ENCODE measurements at places on chromosomes 3 and 15. TPM values are rescaled to one million over a fixed set of nuclear protein-coding genes. Genes with fewer than 3 reads are reported as not detected.
A peak's percentile ranks its signal among the peaks of the same experiment; 100 is the strongest.

CCDC80 gene
- 101 TPM for polyA plus RNA-seq

DNA sequence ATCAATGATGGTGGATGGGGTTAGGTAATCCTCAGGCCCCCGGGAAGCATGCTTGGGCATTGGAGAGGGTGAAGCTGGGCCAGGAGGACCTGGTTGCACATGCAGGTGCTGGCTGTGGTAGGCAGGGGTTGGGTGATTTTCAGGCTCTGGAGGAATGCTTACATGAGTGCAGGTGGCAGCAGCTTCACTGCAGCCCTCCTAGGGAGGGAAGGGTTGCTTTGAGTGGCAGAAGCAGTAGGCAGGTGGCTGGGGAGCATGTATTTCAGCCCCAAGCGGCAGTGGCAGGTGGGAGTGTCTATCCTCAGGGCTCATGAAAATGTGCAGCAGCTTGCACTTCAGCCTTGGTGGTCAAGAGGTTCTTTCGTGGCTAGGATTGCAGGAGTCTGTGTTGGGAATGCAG lies 230.0 kb upstream of the CTNNB1 start:
- H3K4me3 ChIP-seq = no peak overlapping the region
- peaks cover 9% of the 10 kb centered on the region for H3K4me1 ChIP-seq
- no peaks in the 10 kb centered on the region for H3K27me3 ChIP-seq
- H3K27ac ChIP-seq = no peak overlapping the region

GPR149 gene
- polyA plus RNA-seq = 1.5 TPM

RARB gene
- 11.7 TPM for polyA plus RNA-seq

DNA sequence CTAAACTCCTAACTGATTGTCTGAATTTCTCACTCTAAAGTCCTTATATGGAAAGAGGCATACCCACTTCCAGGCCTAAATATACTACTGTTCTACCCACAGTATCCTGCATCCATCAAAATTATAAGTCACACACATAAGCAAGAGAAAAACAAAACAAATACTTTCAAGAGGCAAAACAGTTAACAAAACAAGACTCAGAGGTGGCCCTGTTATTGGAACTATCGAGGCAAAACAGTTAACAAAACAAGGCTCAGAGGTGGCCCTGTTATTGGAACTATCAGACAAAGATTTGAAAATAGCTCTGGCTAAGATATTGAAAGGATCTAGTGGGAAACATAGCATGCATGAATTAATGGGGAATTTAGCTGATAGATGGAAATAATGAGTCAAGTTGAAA lies 224.2 kb upstream of the CGNL1 start:
- peaks cover 7% of the 10 kb centered on the region for H3K4me1 ChIP-seq
- no peak overlapping the region for H3K27ac ChIP-seq
- H3K4me3 ChIP-seq = no peak overlapping the region
- H3K27me3 ChIP-seq = no peaks in the 10 kb centered on the region

- H3K27ac ChIP-seq = no peak overlapping the region
- H3K4me3 ChIP-seq = no peak overlapping the region
- H3K36me3 ChIP-seq = peaks cover 6% of the 10 kb centered on the region
- no peaks in the 10 kb centered on the region for H3K27me3 ChIP-seq
These were observed 53.6 kb downstream of the CFAP92 start for GRCh38 chr3:128940252-128940651.

- peaks cover 16% of the 10 kb centered on the region for H3K27me3 ChIP-seq
- H3K27ac ChIP-seq = no peak overlapping the region
- no peaks in the 10 kb centered on the region for H3K36me3 ChIP-seq
- H3K4me1 ChIP-seq = peaks cover 11% of the 10 kb centered on the region
- H3K4me3 ChIP-seq = no peak overlapping the region
- DNase-seq = no peak
These were observed 1.9 kb upstream of the MITF start for GRCh38 chr3:69737392-69737791.

GRCh38 chr3:111717601-111718000 lies 122.5 kb upstream of the ZBED2 start:
- H3K36me3 ChIP-seq = no peaks in the 10 kb centered on the region
- H3K27me3 ChIP-seq = no peaks in the 10 kb centered on the region
- H3K27ac ChIP-seq = no peak overlapping the region

- no peak overlapping the region for H3K4me3 ChIP-seq
- H3K4me1 ChIP-seq = peaks cover 6% of the 10 kb centered on the region
- H3K36me3 ChIP-seq = no peaks in the 10 kb centered on the region
- H3K27me3 ChIP-seq = no peaks in the 10 kb centered on the region
These were observed 2.6 kb downstream of the LIPC start for GRCh38 chr15:58434334-58434875.

UNC45A gene
- 43.6 TPM for polyA plus RNA-seq

GRCh38 chr3:193874512-193874911 lies 261.4 kb upstream of the HES1 start:
- H3K27ac ChIP-seq = no peak overlapping the region
- no peak for DNase-seq
- peaks cover 10% of the 10 kb centered on the region for H3K4me1 ChIP-seq
- no peak overlapping the region for H3K4me3 ChIP-seq
- H3K36me3 ChIP-seq = no peaks in the 10 kb centered on the region

DNA sequence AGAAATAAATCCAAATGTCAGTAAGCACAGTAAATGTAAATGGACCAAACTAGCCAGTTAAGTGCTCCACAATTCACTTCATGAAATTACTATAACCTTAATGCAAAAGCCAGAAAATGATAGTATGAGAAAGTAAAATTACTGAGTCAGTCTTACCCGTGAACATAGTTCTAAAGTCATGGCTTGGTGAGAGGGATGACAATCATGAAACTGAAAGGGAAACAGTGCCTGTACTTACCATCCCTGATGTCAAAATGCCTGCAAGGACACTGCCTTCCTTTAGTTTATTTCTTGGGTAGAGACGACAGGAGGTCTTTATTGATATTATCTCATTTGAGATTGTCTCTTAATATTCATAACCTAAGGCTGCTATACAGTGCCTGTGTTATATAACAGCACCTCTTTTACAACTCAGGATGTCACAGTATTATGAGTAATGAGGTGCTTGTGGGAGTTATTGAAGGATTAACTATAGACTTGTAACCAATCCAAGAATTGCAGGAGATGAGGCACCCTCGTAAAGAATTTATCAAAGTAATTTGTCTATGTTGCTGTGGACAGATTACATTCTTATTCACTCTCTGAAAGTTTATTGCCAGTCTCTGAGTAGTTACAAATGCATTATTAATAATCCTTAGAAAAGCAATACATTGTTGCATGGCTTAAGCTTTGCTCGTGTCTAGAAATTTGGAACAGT lies 142.9 kb upstream of the BFSP2 start:
- no peaks in the 10 kb centered on the region for H3K4me1 ChIP-seq
- no peaks in the 10 kb centered on the region for H3K36me3 ChIP-seq
- no peaks in the 10 kb centered on the region for H3K27me3 ChIP-seq
- DNase-seq = no peak

- no peak overlapping the region for H3K4me3 ChIP-seq
- H3K27me3 ChIP-seq = no peaks in the 10 kb centered on the region
- DNase-seq = no peak
- peaks cover 14% of the 10 kb centered on the region for H3K4me1 ChIP-seq
- H3K27ac ChIP-seq = peak overlapping the region; percentile 44
- no peaks in the 10 kb centered on the region for H3K36me3 ChIP-seq
These were observed 95.8 kb upstream of the CTDSPL start for GRCh38 chr3:37765591-37766488.

GRCh38 chr3:62538691-62539356 lies 165.5 kb upstream of the FEZF2 start:
- no peak for DNase-seq
- H3K36me3 ChIP-seq = no peaks in the 10 kb centered on the region
- H3K27me3 ChIP-seq = no peaks in the 10 kb centered on the region
- no peak overlapping the region for H3K27ac ChIP-seq
- H3K4me3 ChIP-seq = no peak overlapping the region

DNA sequence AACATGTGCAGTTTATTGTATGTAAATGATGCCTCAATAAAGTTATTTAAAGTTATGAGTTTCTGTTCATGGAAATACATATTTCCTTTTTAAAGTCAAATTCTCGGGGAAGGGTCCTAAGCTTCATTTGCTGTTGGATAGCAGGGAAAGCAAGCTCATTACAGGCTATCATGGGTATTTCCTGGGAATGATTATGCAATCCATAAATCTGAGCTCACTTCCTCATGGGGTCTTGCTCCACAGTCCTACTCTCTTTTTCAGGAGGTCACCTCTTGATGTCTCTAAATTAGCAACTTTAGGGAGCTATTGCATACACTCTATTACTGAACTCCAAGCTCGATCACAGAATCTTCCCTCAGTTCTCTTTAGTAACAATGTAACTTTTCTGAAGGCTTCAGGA lies 69.9 kb upstream of the TP63 start:
- H3K27ac ChIP-seq = no peak overlapping the region
- H3K36me3 ChIP-seq = no peaks in the 10 kb centered on the region
- DNase-seq = no peak
- no peaks in the 10 kb centered on the region for H3K4me1 ChIP-seq
- H3K4me3 ChIP-seq = no peak overlapping the region

GPR62 gene
- 2.9 TPM for polyA plus RNA-seq

- H3K27ac ChIP-seq = no peak overlapping the region
- H3K27me3 ChIP-seq = no peaks in the 10 kb centered on the region
These were observed 7.4 kb downstream of the TTLL3 start for GRCh38 chr3:9817436-9817835.

DNA sequence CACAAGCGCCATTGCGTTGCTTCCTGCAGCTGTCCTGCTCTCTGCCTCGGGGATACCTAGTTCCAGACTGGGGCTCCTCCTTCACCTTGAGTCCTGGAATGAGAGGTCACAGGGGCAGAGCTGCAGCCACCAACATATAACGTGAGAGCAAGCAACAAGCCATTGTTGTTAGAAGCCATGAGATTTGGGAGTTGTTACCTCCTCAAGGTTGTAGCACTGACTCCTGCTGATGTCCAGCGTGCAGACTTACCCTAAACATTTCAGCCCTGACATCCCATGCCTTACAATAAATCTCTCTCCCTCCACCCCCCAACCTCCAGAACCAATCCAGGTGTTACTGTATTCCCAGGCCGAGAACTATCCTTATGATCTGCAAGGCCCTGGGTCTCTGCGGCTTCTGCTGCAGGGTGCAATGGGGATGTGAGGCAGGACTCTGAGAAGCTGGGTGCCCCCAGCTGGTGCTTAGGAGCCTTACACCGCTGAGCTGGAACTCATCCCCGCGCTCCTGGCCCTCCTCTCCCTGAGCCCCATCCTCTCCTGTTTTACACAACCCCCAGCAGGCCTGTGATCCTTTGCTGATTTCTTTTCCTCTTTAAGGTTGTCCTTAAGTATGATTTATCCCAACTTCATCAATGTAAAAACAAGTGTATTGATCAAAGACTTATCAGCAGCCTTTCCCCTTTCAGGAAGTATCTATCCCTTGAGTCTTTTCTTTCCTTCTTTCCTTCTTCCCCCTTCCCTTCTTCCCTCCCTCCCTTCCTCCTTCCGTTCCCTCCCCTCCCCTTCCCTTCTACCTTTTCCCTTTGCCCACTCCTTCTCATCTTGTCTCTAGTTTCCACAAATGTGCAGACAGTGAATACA lies 84.2 kb upstream of the ABHD2 start:
- H3K4me3 ChIP-seq = no peak overlapping the region
- no peaks in the 10 kb centered on the region for H3K4me1 ChIP-seq

GRCh38 chr3:113243846-113244245 lies 32.5 kb downstream of the BOC start:
- H3K4me3 ChIP-seq = no peak overlapping the region
- H3K4me1 ChIP-seq = peaks cover 30% of the 10 kb centered on the region
- H3K27ac ChIP-seq = no peak overlapping the region
- no peaks in the 10 kb centered on the region for H3K27me3 ChIP-seq
- no peaks in the 10 kb centered on the region for H3K36me3 ChIP-seq
- DNase-seq = no peak

SIDT1 gene
- 18.2 TPM for polyA plus RNA-seq

FOXL2NB gene
- 1.3 TPM for polyA plus RNA-seq

DNA sequence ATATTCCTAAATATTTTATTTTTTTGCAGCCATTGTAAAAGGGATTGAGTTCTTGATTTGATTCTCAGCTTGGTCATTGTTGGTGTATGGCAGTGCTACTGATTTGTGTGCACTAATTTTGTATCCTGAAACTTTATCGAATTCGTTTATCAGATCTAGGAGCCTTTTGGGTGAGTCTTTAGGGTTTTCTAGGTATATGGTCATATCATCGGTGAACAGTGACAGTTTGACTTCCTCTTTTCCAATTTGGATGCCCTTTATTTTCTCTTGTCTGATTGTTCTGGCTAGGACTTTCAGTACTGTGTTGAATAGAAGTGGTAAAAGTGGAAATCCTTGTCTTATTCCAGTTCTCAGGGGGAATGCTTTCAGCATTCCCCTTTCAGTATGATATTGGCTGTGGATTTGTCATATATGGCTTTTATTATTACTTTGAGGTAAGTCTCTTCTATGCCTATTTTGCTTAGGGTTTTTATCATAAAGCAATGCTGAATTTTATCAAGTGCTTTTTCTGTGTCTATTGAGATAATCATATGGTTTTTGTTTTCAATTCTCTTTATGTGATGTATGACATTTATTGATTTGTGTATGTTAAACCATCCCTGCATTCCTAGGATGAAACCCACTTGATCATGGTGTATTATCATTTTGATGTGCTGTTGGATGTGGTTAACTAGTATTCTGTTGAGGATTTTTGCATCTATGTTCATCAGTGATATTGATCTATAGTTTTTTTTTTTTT lies 11.4 kb upstream of the SLC9A9 start:
- no peak for DNase-seq
- H3K4me1 ChIP-seq = no peaks in the 10 kb centered on the region
- no peaks in the 10 kb centered on the region for H3K36me3 ChIP-seq
- no peak overlapping the region for H3K27ac ChIP-seq

DNA sequence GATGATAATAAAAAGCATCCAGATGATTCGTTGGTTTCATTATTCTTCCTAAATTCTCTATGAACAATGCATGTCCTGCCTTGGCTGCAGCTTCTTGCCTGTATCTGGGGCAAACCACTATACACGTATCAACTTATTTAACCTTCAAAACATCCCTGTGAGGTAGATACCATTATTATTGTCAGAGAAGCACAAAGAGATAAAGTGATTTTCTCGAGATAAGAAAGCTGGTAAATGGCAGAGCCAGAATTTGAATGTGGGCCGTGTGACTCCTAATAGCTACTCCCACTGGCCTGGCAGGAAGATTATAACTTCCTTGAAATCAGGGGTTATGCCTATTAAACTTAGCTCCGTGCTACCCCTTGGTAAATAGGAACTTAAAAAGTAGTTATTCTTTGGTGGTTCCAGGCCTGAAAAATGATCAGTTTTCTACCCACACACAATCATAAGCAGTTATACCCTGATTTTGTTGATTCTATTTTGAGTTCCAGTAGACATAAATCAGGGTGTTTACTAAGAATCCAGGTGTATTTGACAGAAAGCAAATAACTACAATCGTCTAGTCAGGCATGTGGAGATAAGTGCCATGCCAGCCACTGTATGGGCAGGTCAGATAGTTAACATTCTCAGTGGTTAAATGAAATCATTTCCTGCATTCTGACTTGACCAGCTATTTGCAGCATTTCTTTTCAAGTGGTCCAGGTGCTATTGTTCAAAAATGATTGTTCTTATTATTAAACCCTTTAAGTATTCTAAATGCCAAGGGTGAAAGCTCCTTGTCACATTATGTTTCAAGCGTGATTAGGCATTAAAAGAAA lies 99.2 kb upstream of the LRRN1 start:
- DNase-seq = no peak
- no peaks in the 10 kb centered on the region for H3K27me3 ChIP-seq
- H3K4me1 ChIP-seq = no peaks in the 10 kb centered on the region
- H3K36me3 ChIP-seq = no peaks in the 10 kb centered on the region
